ENCODE measurements at places on chromosomes 5 and 9.
A peak's percentile ranks its signal among the peaks of the same experiment; 100 is the strongest.

GRCh38 chr5:39713250-39713916 lies 288.6 kb upstream of the DAB2 start:
- no peak for DNase-seq

GRCh38 chr5:138949988-138950387 lies 74.9 kb upstream of the LRRTM2 start:
- no peak for DNase-seq

- DNase-seq = no peak
Measured at GRCh38 chr5:178434851-178435250, 155.3 kb downstream of the COL23A1 start.

GRCh38 chr9:132509928-132510874 lies 72.2 kb upstream of the BARHL1 start:
- no peak for DNase-seq

DNA sequence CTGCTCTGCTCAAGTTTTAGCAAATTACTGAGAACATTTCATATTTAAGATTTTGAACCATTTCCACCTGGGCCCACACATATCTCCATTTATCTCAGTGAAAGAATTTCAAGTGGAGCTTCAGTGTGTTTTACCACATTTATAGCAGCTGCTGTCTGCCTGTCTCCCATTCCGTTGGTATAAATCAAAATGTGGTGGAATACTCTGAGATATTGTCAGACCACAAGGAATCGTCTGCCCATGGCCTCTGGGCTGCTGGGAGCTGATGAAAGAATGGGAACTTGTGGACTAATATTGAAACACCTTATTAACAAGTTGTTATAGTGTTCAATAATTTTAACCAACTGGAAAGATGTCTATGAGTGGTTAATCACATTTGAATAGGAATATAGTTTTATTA lies 33.3 kb downstream of the MAST4 start:
- no peak for DNase-seq

DNA sequence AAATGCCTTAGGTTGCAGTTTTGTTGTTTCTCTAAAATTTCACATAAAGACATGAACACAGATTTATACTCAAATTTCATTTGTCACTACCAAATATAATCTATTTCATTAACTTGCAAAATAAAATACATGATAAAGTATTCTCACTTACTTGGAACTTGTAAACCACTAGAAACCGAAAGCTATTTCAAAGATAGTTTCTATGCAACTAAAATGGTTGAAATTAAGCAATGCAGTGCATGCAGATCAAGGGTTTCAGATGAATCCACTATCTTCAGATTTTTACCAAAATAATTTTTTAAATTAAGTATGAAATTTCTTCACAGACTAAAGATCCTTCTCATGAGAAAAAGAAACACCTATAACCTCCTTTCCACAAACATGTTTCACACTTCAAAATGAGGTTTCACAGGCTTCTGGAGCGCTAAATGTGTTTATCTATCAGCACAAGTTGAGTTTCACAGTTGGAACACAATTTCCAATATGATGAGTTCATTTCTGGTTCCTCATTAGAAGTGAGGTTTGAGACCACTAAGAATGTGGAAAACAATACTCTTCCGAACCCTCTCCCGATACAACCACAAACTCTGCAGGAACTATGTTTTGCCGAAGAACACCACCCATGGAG lies 63.9 kb downstream of the EPB41L4A start:
- DNase-seq = no peak

GRCh38 chr5:65262649-65263059 lies 219.1 kb downstream of the ADAMTS6 start:
- DNase-seq = no peak

DNA sequence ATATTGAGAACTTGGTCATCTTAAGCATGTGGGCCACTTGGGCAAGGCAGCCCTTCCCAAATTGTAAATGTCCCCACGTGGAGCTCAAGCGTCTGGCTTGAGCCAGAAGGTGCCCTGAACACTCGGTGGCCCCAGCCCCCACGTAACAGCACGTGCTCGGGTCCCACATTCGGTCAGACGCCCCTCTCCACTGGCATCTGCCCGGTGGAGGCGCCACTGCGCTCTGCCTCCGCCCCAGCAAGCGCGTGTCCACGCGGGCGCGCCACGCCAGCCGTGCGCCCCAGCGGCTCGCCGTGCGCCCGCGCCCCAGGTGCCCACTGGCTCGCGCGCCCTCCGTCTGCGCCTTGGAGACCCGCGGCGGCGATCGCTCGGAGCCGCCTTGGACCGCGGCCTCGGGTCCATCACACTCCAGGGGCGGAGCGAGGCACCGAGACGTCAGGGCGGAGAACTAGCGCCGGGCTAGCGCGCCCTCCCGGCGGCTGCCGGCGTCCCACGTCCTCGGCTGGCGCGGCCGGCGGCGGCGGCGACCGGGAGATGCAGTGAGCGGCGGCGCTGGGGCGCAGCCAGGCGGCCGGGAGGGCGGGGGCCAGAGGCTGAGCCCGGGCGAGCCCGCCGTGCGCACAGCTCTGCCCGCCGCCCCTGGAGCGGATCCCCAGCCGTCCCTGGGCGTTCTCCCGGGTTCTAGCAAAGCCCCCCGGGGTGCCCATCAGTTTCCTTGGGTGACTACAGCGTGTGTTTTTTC lies at the start of gene PALM2AKAP2:
Gene PALM2AKAP2 (plus strand): TSS at position 488 of the 742 bp plus-strand sequence. CDS start 291 bp downstream, outside the sequence.
- no peak for DNase-seq

- no peak for DNase-seq
Measured at GRCh38 chr9:37935096-37935495, 31.2 kb upstream of the SLC25A51 start.

DNA sequence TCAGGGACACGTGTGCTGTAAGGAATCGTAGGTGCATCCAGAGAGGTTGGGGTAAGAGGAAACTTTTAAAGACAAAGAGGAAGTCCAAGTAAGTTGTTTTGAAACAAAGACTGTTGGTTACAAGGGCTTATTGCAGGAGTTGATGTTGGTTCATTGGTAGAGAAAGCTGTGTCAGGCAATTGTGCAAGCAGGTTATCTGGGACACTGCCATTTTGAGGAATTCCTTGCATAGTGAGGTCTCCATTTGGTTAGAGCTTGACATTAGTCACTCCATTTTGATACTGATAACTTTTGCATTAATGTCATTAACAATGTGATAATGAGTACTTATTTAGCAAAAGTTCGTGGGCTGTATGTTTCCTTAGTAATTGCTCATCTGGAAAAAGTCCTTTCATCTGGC lies 24.9 kb downstream of the CNOT6 start:
- peak; percentile 9 for DNase-seq

GRCh38 chr9:116574027-116574679 lies 113.0 kb upstream of the TRIM32 start:
- DNase-seq = no peak

- DNase-seq = no peak
Measured at GRCh38 chr9:136578626-136578914, 32.7 kb upstream of the NOTCH1 start.

DNA sequence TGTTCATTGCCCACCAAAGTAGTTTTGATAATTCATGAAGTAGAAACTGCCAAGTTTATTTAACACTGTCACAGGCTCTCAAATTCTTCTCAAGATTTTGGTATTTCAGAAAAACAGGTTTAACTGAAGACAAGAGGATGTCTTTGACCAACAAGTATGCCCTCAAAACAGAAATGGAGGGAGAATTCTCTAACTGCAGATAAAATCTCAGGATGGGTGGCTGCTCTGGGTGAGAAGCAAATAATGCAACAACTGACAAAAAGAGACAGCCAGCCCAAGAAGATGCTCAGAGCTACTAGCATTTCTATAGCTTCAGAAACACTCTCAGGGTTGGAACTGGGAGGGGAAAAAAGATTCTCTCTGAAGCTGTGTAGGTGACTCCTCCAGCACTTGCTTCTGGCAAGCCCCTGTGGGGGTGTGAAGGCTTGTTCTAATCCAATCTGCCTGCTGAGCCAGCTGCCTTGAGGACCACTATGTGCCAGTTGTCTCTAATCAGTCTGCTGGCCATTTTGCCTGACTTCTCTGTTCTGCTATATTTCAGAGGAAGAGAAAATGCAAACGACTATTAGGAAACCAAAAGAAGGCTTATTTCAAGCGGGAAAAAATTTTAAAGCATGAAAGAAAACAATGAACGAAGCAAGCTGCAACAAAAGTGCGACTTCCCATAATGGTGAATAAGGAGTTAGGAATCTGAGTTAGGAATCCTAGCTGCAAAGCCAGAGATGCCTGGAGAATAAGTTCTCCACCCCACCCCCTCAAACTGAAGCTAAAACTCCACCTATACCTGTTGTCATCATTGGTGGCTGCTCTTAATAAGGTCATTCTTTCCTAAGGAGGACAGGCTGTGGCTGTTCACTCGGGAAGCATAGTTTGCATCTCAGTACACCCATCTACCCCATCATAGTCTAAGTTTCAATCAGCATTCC lies 147.5 kb downstream of the GNAQ start:
- no peak for DNase-seq

DNA sequence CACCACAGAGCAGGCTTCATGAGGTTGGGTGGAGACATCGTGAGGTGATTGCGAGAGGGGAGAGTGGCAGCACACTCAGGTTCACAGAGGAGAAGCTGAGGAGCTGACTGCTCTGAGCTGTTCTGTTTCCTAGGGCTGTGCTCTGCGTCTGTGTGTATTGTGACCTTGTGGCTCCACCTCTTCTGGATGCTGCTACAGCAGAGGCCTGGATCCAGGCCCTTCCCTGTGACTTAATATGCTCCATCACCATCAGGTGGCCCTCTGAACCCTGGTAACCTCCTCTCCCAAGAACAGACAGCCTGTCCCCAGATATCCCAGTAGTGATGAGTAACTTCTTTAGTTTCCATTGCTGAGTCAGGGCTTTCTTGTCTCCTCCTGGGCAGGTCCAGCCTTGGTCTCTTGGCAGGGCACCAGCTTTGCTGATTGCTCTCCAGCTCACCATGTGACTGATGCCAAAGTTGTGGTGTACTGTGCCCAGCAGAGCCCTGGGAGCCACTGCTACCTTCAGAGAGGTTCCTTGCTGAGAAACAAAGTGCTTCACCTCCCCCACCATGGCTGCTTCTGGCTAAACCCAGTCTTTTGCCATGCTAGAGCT lies 212.8 kb upstream of the CHD1 start:
- DNase-seq = no peak

DNA sequence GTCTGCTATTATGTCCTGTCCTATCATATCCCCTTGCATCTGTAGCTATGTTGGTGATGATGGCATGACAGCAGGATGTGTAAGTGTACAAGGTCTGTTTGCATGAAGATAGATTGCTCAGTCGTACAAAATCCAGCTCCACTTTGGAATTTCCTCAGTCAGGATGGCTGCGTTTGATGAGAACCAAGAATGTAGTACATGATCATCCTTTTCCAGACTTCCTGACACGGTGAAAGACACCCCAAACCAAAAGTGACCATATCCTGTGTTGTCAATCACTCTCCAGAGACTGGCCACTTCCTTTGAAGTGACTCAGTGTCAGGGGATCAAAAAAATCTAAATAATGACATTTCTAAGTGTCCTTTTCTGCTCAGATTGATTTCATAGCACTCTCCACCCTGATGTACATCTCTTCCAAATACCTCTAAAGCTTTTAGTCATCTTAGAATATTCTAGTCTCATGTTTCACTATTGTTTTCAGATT lies 213.4 kb downstream of the PLK2 start:
- DNase-seq = no peak

GRCh38 chr9:127612939-127613582 lies 984 bp downstream of the STXBP1 start:
- no peak for DNase-seq

- DNase-seq = peak; percentile 22
Measured at GRCh38 chr5:151523335-151523734, 67.8 kb downstream of the FAT2 start.

- peak; percentile 4 for DNase-seq
Measured at GRCh38 chr5:43773478-43773844, 170.5 kb downstream of the NNT start.

GRCh38 chr9:96667363-96667728 lies 12.2 kb upstream of the PRXL2C start:
- DNase-seq = no peak

GRCh38 chr5:16690243-16690852 lies 73.6 kb upstream of the RETREG1 start:
- DNase-seq = no peak

- no peak for DNase-seq
Measured at GRCh38 chr5:57685516-57686255, 203.1 kb upstream of the ACTBL2 start.

- DNase-seq = no peak
Measured at GRCh38 chr9:132333556-132333955, 21.2 kb downstream of the SETX start.

- no peak for DNase-seq
Measured at GRCh38 chr9:137204731-137205125, 720 bp downstream of the TMEM203 start.

- no peak for DNase-seq
Measured at GRCh38 chr5:31476738-31477141, 55.2 kb downstream of the DROSHA start.

DNA sequence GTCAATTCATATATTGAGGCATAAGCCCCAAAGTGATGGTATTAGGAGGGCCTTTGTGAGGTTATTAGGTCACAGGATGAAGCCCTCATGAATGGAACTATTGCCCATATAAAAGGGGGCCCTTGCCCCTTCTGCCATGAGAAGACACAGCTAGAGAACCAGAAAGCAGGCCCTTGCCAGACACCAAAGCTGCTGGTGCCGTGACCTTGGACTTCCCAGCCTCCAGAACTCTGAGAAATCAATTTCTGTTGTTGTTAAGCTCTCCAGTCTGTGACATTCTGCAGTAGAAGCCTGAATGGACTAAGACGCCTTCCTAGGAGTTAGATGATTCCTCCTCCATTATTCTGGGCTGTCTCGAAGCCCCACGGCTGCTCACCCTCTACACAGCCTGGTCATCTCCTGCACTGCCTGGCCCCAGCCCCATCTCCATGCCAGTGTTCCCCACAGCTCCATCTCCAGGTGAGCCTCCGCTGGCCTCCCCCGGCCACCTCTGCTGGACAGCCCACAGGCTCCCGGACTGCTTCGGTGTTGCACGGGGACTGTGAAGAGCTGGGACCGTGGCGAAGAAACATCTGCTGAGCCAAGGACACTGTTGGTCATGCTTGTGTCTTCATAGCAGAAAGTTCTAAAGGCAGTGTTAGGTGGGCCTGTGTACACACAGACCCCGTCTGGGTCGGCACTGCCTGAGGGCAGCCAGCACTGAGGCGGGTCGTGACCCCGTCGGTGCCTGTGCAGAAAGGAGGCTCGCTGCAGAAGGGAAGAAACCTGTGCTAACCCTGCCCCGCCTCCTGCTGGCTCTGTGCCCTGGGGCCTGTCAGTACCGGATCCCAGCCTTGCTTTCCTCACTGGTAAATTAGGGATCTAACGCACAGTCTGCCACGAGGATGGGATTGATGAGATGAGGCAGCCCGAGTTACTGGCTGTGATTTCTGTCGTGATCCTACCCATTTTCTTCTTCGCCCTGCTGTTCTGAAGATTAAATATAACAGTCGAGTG lies 55.1 kb upstream of the CNOT6 start:
- DNase-seq = no peak

GRCh38 chr5:131114754-131115153 lies 50.3 kb downstream of the HINT1 start:
- no peak for DNase-seq
